ENCODE measurements at places on chromosomes 1 and 21. TPM values are rescaled to one million over a fixed set of nuclear protein-coding genes. Genes with fewer than 3 reads are reported as not detected.

NBPF4 gene
- not detected for total RNA-seq

AMPD1 gene
- not detected for total RNA-seq

- no peak for DNase-seq
Observed at GRCh38 chr1:43058545-43059360, 100.1 kb upstream of the SLC2A1 start.

DNA sequence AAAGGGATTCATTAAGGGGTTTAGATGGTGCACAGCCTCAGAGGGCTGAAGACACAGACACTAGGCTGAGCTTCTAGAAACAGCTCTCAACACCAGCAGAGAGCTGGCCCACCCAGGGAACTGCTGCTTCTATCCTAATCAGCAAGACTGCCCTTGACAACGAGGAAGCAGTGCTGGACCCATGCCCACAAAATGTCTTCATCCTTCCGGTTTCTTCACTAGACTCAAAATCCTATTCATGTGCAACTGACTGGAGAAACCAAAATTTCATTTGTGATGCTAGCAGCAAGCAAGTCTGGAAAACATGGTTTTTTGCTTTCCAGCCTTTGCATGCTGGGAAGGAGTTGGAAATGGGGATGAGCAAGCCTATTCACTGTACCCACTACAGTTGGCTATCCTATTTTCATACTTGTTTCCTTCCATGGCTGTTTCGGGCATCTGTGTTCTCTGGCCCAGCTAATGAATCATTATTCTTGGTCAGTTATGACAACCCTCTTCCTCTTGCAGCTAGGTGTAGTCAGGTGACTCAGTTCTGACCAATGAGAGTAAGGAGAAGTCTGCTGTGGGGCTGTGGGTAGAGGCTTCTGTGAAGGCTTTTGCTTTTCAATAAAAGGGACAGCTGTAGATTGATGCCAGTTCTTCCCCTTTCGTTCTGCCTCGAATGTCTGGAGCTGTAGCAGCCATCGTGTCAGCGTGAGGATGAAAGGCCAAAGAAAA, 14.6 kb upstream of the TMEM61 start:
- peak; percentile 69 for DNase-seq

DNA sequence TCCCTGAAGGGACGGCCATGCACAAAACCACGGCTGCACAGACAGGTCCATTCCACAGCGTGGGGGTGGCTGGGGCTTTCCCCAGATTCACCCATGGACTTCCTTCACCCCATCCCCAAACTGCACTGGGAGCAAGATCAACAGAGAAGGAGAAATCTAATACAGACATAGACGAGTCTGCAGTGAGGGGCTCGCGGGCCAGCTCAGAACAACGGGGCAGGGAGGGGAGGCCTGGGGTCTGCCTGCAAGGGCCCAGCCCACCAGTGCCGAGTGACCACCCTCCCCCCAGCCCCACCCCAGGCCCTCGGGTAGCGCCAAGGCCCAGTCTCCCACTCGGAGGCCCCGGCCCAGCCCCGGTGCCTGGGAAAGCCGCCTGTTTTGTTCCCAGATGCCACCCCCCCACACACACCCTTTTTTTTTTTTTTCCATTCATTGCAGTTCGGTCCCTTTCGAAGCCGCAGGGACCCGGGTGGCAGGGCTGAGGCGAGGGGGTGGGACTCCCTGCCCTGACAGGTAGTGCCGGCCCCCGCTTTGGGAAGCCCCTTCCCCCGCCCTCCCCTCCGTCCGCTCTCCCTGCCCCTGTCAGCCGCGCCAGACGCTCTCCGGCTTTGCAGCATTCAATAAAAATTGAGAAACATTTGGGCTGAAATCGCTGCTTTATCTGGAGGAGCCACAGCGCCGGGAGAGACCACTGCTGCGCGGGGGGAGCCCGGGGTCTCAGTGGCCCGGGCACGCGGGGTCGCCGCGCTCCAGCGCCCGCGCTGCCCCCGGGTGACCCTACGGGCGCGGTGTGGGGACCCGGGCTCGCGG, 543 bp upstream of the EPHB2 start:
- DNase-seq: peak; percentile 72

DNA sequence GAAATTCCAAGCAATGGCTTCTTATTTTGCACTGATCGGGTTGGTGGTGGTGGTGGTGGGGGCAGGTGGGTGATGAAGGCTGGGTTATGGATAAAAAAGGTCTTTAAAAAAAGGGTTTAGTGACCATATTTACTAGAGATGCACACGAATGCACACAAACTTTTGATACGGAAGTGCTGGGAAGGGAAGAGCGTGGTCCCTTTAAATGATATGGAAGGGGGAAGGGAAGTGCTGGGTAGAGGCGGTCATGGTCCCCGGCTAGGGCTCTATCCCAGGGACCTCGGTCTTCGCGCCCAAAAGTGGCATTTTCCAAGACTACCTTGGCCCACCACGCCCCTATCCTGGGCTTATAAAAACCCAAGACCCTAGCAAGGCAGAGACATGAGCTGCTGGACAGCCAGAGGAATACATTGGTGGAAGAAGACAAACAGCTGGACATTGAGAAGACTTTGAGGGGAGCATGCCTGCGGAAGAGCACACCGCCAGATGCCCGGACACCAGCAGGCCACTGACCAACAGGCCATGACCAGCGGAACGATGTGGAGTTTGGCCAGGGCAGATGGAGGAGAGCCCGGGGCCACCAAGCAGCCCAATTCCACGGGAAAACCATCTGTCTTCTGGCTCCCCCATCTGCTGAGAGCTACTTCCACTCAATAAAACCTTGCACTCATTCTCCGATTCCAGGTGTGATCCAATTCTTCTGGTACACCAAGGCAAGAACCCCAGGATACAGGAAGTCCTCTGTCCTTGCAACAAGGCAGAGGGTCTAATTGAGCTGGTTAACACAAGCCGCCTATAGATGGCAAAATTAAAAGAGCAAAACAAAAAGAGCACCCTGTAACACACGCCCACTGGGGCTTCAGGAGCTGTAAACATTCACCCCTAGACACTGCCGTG, 1720.2 kb downstream of the MRPL39 start:
- DNase-seq: no peak

DNA sequence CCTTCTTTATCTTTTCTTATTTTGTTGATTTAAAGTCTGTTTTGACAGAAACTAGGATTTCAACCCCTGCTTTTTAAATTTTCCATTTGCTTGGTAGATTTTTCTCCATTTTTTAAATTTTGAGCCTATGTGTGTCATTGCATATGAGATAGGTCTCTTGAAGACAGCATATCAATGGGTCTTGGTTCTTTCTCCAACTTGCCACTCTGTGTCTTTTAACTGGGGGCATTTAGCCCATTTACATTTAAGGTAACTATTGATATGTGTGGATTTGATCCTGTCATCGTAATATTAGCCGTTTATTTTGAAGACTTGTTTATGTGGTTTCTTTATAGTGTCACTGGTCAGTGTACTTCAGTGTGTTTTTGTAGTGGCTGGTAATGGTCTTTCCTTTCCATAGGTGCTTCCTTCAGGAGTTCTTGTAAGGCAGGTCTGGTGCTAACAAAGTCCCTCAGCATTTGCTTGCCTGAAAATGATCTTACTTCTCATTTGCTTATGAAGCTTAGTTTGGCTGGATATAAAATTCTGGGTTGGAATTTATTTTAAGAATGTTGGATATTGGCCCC, 223.9 kb downstream of the USP25 start:
- DNase-seq: no peak

DNA sequence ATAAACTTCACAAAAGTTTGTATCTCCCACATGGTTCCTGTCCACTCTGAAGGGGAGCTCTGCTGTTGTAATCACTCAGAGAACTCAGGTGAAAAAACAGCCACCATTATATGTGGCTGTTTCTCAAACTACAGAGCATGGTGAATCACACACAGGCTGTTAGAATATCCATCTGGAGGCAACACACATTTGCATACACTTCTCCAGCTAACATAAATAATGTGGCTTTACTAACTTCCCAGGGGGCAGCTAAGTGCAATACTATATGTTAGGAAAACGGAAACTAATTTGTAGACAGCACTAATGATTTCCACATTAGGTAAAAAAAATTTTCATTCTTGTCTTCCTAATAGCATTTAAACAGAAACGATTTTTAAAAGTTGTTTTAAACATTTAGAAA, 49.3 kb downstream of the PTGFR start:
- no peak for DNase-seq

DNA sequence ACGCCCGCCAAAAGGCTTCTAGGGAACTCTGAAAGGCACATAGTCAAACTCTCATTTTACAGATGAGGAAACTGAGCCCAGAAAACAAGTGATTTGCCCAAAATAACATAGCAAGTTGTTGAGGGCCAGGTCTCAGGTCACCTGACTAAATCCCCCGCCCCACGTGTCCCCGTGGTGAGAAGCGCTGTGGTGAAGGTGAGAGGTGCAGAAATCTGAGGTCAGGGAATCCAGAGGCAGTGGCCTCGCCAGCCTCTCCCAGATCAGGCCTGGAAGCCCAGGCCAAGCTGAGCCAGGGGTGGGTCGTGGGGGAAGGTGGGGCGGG, 5.1 kb downstream of the HDGF start:
- DNase-seq: no peak

GRCh38 chr1:220300442-220301121, 28.3 kb upstream of the RAB3GAP2 start:
- peak; percentile 79 for DNase-seq
